Effector CD8-positive, alpha-beta T cell (primary cell): ENCODE measurements at places on chromosomes 2 and 18.

- no peak for DNase-seq
These were observed 1.6 kb downstream of the CCDC88A start for GRCh38 chr2:55418072-55418471.

DNA sequence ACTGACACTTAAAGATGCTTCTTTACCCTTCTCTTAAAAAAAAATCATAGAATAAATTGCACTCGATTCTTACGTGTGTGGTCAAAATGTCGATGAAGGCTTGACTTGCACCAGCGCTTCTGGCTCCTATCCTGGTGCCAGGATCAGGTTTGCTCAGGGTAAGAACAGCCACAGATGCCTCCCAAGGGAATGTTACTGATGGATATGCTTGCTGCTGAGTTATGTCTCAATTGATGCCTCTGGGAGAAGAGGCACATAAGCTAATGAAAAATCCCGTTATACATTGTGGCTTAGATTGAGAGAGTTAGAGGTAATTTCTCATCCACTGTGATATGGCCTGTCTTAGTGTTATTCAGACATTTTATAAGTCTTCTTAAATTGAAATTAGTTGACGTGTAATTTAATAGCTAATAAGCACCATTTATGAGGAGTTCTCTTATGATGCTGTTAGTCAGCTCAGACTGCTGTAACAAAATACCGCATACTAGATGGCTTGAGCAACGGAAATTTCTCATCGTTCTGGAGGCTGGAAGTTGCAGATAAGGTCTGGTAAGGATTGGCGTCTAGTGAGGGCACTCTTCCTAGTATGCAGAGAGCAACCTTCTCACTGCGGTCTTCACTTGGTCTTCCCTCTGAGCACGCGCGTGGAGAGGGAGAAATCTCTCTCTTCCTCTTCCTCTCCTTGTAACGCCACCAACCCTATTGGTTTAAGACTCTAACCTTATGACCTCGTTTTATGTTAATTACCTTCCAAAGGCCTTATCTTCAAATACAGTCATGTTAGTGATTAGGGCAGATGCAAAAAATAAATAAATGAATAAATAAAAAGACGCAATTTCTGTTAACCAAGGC is 116.6 kb upstream of the NOSTRIN start:
- DNase-seq, result no peak

DNA sequence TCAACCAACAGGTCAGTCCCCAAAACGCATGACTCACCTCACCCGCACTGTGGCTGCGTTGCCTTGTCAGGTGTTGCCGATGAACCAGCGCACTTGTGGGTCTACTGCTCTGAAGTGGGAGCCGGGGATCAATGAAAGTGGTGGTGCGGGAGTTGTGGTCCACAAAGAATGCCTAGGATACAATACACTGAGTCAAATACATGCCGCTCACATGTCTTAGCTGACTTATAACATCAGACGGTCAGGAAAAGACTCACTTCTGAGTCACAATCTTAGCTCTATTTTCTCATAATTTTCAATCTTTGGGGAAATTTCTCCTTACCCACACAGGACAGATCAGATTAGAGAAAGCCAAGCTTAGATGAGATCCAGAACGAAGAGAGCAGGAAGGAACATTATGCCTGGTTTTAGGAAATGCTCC is 107.1 kb upstream of the STK17B start:
- no peak for DNase-seq

GRCh38 chr18:71011389-71011788 is 722.5 kb downstream of the SOCS6 start:
- DNase-seq, result no peak

DNA sequence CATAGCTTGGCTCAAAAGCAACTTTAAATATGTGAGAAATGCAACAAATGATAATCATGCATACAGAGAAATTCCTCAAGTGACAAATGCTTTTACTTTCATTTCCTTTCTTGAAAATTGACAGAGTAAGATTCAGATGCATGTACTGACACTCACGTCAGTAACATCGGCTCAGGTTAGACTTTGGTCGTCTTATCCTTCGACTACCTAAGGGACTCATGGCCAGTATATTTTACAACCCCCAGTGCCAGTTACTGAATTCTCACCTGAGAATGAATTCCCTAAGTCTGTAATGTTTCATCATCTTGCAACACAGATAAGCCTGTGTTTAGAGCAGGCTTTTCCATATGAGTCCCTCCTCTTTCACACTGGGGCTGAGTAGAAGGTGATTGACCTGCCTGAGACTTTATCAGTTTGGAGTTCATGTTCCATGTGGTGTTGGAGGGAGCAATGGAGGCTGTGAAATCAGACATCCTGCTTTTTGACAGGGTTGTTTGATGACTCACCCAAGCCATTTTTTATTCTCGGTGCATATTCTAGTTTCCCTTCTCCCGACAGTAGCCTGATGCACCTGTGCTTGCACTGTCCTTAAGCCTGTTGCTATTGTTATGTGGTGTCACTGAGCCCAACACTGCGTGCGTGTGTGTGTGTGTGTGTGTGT is 30.5 kb upstream of the ATP8B1 start:
- no peak for DNase-seq

GRCh38 chr2:73408198-73408597 is 22.6 kb downstream of the ALMS1 start:
- DNase-seq, result no peak

DNA sequence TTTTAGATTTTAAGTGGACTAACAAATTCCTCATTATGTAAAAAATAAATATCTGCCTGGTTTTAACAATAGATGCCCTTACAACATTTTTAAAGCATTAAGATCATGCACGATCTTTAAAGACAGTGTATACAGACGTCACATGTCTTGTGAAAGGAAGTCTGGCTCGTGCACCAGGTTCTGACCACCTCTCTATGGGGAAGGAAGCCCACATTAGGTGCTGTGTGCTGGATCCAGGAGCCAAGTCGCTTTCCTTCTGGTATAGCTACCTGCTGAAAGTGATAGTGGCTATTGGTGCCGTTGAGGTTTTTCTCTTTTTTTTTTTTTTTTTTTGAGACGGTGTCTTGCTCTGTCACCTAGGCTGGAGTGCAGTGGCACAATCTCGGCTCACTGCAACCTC is 116.5 kb downstream of the NCK2 start:
- DNase-seq, result no peak

- DNase-seq, result no peak
These were observed 1150.8 kb upstream of the FANCL start for GRCh38 chr2:59391896-59392295.

GRCh38 chr2:17000184-17000482 is 334.5 kb upstream of the CYRIA start:
- no peak for DNase-seq

DNA sequence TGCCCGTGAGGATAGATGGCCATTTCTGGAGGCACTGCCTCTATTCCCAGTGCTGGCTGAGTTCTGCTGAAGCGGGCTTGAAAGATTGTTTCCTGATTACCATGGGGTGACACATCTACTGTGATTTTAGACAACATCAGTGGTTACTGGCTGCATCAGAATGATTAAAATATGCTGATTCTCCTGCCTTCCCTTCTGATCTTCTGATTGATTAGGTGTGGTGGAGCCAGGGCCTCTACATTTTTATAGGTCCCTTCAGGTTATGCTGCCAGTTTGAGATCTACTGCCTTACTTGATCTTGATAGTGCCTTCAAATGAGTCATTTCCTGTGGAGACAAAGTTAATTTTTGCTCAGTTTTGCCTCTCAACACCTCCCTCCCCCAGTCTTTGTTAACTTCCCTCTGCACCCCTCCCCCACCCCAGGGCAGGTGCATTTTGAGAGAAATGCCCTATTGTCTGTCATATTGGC is 31.6 kb upstream of the SNORC start:
- peak; percentile 3 for DNase-seq

- DNase-seq, result no peak
These were observed 24.0 kb downstream of the DTNA start for GRCh38 chr18:34734056-34734455.

- no peak for DNase-seq
These were observed 47.3 kb downstream of the LDLRAD4 start for GRCh38 chr18:13265911-13266217.

DNA sequence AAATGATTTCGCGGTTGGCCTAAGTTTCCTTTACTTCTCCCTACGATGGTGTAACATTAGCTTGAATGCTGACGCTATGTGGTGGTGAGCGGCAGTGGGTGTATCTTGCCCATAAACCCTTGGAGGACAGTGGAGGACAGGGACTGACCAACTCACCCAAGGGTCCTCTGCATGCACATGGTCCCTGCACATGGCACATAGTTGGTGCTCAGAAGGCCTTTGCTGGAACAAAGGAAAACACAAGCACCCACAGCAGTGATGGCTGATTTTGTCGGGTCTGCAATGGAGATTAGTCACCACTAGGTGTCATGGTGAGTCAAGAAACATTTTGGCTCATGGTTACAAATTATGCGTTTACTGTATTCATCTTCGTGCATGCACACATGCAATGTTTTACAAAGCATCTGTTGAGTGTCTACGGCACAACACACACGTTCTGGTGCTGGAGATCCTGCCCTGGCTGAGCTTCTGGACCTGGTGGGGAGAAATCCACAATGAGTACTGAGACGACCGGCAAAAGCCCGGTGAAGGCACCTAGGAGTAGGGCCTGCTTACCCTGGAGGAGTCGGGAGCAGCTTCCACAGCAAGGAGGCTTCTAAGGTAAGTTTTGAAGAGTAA is 44.0 kb downstream of the PDCL3 start:
- no peak for DNase-seq
